ENCODE measurements at places on chromosomes 1 and 21. TPM values are rescaled to one million over a fixed set of nuclear protein-coding genes. Genes with fewer than 3 reads are reported as not detected.

Gene OPTC
- not detected for total RNA-seq

Gene CDK18
- 16.4 TPM for total RNA-seq

Gene DNAJC28
- 0.44 TPM for total RNA-seq

Gene EDN2
- total RNA-seq, result not detected

Gene CFAP141
- not detected for total RNA-seq

Gene LCE1D
- not detected for total RNA-seq

GRCh38 chr1:247639381-247639981 lies 34.1 kb downstream of the OR2G3 start:
- H3K36me3 ChIP-seq, result no peaks in the 10 kb centered on the region
- peak overlapping the region; percentile 86 for H3K27ac ChIP-seq
- H3K4me3 ChIP-seq, result peak overlapping the region; percentile 69
- H3K4me1 ChIP-seq, result peaks cover 26% of the 10 kb centered on the region
- DNase-seq, result peak; percentile 96

DNA sequence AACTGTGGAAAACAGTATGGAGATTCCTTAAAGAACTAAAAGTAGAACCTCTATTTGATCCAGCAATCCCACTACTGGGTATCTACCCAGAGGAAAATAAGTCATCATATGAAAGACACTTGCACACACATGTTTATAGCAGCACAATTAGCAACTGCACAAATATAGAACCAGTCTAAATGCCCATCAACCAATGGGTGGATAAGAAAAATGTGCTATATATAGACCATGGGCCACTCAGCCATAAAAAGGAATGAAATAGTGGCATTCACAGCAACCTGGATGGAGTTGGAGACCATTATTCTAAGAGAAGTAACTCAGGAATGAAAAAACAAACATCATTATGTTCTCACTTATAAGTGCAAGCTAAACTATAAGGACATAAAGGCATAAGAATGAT lies 105.0 kb upstream of the PGBD5 start:
- H3K36me3 ChIP-seq, result no peaks in the 10 kb centered on the region
- no peaks in the 10 kb centered on the region for H3K4me1 ChIP-seq
- no peak overlapping the region for H3K27ac ChIP-seq
- no peak overlapping the region for H3K4me3 ChIP-seq
- H3K27me3 ChIP-seq, result peaks cover 55% of the 10 kb centered on the region

DNA sequence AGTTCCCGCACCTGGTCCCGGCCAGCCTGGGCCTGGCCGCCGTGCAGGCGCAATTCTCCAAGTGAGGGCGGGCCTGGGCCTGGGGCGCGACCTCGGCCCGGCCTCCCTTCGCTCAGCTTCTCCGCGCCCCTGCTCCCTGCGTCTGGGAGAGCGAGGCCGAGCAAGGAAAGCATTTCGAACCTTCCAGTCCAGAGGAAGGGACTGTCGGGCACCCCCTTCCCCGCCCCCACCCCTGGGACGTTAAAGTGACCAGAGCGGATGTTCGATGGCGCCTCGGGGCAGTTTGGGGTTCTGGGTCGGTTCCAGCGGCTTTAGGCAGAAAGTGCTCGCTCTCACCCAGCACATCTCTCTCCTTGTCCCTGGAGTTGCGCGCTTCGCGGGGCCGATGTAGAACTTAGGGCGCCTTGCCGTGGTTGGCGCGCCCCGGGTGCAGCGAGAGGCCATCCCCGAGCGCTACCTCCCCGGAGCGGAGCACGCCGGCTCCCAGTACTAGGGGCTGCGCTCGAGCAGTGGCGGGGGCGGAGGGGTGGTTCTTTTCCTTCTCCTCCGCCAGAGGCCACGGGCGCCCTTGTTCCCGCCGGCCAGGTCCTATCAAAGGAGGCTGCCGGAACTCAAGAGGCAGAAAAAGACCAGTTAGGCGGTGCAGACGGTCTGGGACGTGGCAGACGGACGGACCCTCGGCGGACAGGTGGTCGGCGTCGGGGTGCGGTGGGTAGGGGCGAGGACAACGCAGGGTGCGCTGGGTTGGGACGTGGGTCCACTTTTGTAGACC lies 1.2 kb downstream of the OLIG1 start:
- no peaks in the 10 kb centered on the region for H3K4me1 ChIP-seq
- DNase-seq, result no peak
- peaks cover 85% of the 10 kb centered on the region for H3K27me3 ChIP-seq

DNA sequence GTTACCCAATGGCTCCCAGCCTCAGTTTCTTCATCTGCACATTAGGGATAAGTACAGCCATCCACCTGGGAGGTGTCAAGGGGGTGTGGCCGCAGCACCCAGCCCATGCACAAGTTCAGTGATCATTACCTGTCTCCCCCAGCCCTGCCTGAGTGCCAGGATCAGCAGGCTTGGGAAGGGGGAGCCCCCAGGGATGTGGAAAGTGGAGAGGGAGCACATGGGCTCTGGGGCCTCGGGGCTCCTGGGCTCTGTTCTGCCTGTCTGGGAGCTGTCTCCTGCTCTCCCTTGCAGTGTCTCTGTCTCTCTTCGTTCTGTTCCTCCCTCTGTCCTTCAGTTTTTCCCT lies 10.8 kb upstream of the PADI1 start:
- peaks cover 29% of the 10 kb centered on the region for H3K4me1 ChIP-seq
- no peak overlapping the region for H3K27ac ChIP-seq
- H3K4me3 ChIP-seq, result no peak overlapping the region

GRCh38 chr1:182392050-182393028 lies 749 bp upstream of the GLUL start:
- H3K27me3 ChIP-seq, result no peaks in the 10 kb centered on the region
- peak; percentile 15 for DNase-seq
- peaks cover 15% of the 10 kb centered on the region for H3K36me3 ChIP-seq
- H3K4me1 ChIP-seq, result peaks cover 16% of the 10 kb centered on the region
- peak overlapping the region; percentile 95 for H3K4me3 ChIP-seq

- DNase-seq, result no peak
- peaks cover 68% of the 10 kb centered on the region for H3K27me3 ChIP-seq
- no peaks in the 10 kb centered on the region for H3K4me1 ChIP-seq
- no peak overlapping the region for H3K4me3 ChIP-seq
- H3K27ac ChIP-seq, result no peak overlapping the region
These were observed 256.7 kb downstream of the KIF26B start for GRCh38 chr1:245411245-245412036.

- no peak for DNase-seq
- H3K4me3 ChIP-seq, result no peak overlapping the region
- H3K36me3 ChIP-seq, result no peaks in the 10 kb centered on the region
- H3K27me3 ChIP-seq, result no peaks in the 10 kb centered on the region
- H3K27ac ChIP-seq, result no peak overlapping the region
These were observed 10.1 kb downstream of the ZBTB8B start for GRCh38 chr1:32474954-32475353.

- no peak overlapping the region for H3K27ac ChIP-seq
- H3K4me3 ChIP-seq, result no peak overlapping the region
- no peaks in the 10 kb centered on the region for H3K4me1 ChIP-seq
- peak; percentile 19 for DNase-seq
- H3K27me3 ChIP-seq, result peaks cover 19% of the 10 kb centered on the region
- no peaks in the 10 kb centered on the region for H3K36me3 ChIP-seq
These were observed 173.6 kb downstream of the PTGER3 start for GRCh38 chr1:70874063-70874462.

- H3K4me1 ChIP-seq, result peaks cover 6% of the 10 kb centered on the region
- no peak overlapping the region for H3K4me3 ChIP-seq
- H3K36me3 ChIP-seq, result no peaks in the 10 kb centered on the region
- H3K27me3 ChIP-seq, result no peaks in the 10 kb centered on the region
These were observed 9.3 kb downstream of the CHD5 start for GRCh38 chr1:6170742-6171201.

DNA sequence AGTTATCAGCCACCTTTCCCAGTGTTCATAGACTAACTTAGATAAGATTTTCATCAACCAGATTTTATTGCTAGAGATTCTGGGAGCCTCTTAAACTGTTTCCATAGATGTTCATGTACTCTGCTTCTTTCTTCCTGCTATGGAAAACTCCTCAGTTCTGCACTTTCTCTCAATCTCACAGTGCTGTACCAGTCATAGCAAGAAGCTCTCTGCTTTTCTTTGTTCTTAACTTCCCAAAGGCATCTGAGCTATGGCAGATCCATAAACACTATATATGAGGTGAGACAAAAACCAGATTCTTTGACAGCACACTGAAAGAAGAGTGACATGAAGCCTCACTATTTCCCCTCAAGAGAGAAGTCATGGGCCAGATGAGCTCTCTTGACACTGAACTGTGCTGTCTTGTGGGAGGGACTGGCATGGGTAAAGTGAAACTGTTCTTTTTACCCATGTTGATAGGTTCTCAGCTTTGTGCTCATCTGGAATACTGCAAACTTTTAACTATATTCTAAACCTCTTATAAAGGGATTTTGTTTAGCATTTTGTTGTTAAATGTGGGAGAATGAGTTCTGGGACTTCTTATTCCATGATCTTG lies 64.2 kb upstream of the LYPLAL1 start:
- no peaks in the 10 kb centered on the region for H3K36me3 ChIP-seq
- no peaks in the 10 kb centered on the region for H3K27me3 ChIP-seq
- H3K4me3 ChIP-seq, result no peak overlapping the region

DNA sequence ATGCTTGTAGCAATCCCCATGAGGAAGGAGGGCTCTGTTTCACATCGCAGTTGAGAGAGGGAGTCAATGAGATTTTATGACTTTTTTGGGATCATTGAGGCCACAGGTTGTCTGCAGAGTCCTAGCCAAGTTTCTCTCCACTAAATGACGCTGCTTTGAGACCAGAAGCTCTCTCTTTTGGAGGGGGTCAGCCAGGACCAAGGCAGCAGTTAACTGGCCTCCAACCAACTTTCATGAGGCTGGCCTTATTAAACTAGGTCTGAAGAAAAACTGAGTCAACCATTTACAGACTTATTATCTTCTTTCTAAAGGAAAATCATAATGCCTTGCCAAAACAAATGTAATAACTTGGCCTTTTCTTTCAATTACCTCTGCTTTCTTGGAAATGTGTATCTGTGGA lies 8.6 kb downstream of the WLS start:
- H3K27ac ChIP-seq, result no peak overlapping the region
- no peak overlapping the region for H3K4me3 ChIP-seq
- no peak for DNase-seq

GRCh38 chr1:63323865-63324778 lies 1.8 kb downstream of the FOXD3 start:
- H3K27ac ChIP-seq, result no peak overlapping the region
- H3K36me3 ChIP-seq, result no peaks in the 10 kb centered on the region
- no peak for DNase-seq

GRCh38 chr1:236576004-236576403 lies 28.3 kb downstream of the HEATR1 start:
- no peaks in the 10 kb centered on the region for H3K27me3 ChIP-seq
- H3K4me1 ChIP-seq, result no peaks in the 10 kb centered on the region
- DNase-seq, result no peak
- no peak overlapping the region for H3K27ac ChIP-seq

- DNase-seq, result no peak
- no peak overlapping the region for H3K4me3 ChIP-seq
- no peaks in the 10 kb centered on the region for H3K27me3 ChIP-seq
These were observed 43.0 kb downstream of the DESI2 start for GRCh38 chr1:244695937-244696336.

GRCh38 chr1:222974496-222974895 lies 159.7 kb downstream of the DISP1 start:
- H3K27ac ChIP-seq, result peak overlapping the region; percentile 34
- H3K27me3 ChIP-seq, result no peaks in the 10 kb centered on the region
- no peak overlapping the region for H3K4me3 ChIP-seq
- no peaks in the 10 kb centered on the region for H3K36me3 ChIP-seq

GRCh38 chr1:30648408-30649000 lies 74.9 kb downstream of the MATN1 start:
- no peak for DNase-seq
- H3K4me3 ChIP-seq, result no peak overlapping the region
- no peak overlapping the region for H3K27ac ChIP-seq
- H3K4me1 ChIP-seq, result peaks cover 9% of the 10 kb centered on the region
- no peaks in the 10 kb centered on the region for H3K36me3 ChIP-seq

DNA sequence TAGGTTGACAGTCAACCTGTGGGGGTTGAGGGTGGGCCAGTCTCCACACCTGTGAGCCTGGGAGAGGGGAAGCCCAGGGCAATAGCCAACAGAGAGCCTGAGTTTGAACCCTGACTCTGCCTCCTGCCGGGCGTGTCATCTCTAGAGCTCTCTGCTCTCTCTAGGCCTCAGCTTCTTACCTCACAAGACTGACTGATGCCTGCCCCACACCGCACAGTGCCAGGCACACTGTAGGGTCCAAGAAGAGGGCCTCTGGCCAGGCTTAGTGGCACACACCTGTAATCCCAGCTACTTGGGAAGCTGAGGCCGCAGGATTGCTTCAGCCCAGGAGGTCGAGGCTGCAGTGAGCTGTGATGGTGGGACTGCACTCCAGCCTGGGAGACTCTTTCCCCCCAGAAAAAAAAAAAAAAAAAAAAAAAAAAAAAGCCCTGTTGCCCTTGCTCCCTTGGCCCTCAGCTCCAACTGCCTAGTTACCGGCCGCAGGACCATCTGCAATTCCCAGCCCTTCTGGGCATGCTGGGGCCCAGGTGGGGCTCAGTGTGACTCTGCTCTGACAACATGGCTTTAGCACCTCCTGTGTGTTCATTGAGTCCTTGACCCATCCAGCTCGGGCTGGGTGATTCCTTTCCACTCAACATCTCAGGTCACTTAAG lies 25.1 kb downstream of the GRHL3 start:
- H3K4me1 ChIP-seq, result peaks cover 3% of the 10 kb centered on the region
- no peak overlapping the region for H3K27ac ChIP-seq
- DNase-seq, result no peak
- H3K27me3 ChIP-seq, result no peaks in the 10 kb centered on the region
